ENCODE measurements at places on chromosomes 4 and X. TPM values are rescaled to one million over a fixed set of nuclear protein-coding genes. Genes with fewer than 3 reads are reported as not detected.

RTL3 gene
- not detected for total RNA-seq

TMPRSS11E gene
- total RNA-seq: not detected

LONRF3 gene
- total RNA-seq: 13.3 TPM

MAP9 gene
- 1.1 TPM for total RNA-seq

SPANXN4 gene
- total RNA-seq: not detected

NLGN4X gene
- not detected for total RNA-seq

FAM9B gene
- not detected for total RNA-seq

SCFD2 gene
- total RNA-seq: 17.6 TPM

C4orf50 gene
- total RNA-seq: not detected

NMU gene
- total RNA-seq: not detected

GYPB gene
- not detected for total RNA-seq

NRK gene
- 8.0 TPM for total RNA-seq

EGFL6 gene
- total RNA-seq: not detected

CTSO gene
- 6.7 TPM for total RNA-seq

PFKFB1 gene
- 0.20 TPM for total RNA-seq

SGMS2 gene
- 33.0 TPM for total RNA-seq

IGFBP7 gene
- 526 TPM for total RNA-seq

FHDC1 gene
- 0.12 TPM for total RNA-seq

RTL5 gene
- total RNA-seq: 2.1 TPM

ABCB7 gene
- total RNA-seq: 22.0 TPM

IBSP gene
- not detected for total RNA-seq

GAK gene
- total RNA-seq: 109 TPM

TMPRSS11F gene
- total RNA-seq: not detected

DNA sequence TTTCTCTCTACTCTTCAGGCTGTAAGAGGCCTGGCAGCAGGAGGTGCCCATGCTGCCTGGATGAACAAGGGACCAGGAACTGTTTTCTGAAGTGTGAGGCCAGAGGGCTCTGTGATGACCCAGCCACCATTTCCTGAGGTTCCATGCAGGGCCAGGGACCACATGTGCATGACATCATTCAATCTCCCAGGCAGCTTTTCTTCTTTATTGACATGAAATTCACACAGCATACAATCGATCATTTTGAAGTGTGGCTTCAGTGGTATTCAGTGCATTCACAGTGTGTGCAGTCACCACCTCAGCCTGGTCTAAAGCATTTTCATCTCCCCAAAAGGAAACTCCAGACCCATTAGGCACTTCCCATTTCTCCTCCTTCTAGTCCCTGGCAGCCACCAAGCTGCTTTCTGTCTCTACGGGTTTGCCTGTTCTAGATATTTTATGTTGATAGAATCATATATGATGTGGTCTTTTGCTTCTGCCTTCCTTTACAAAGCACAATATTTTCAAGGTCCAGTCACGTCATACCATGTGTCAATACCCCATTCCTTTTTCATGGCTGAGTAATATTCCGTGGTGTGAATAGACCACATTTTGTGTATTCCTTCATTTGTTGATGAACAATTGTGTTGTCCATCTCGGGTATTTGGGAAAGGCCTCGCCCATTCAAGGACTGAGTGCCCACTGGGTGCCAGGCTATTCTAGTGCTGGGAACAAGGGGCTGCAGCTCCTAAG, 93.1 kb downstream of the PSAPL1 start:
- DNase-seq: no peak

DNA sequence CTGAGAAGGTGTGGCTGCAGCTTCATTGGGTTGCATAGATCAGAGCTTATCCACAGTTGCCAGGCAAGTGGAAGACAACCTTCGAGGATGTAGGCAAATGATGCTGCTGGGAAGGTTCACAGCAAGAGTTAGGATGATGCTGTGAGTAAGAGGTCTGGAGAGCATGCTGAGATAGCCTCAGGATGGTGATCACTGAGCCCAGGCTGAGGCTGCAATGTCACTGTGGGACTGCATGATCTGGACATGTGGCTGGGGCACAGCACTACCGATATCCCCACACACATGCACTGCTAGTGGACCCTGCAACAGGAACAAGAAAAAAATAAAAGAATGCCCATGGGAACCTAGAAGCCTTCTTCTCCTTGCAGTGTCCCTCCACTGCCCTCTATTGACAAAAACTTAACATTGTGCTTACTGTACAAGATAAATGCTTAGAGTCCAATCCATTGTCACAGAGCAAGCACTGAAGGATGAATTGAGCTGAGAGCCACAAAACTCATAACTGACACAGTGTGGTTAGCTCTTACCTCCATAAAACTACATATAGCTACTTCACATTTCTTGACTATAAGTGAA, 105.6 kb downstream of the CNKSR2 start:
- DNase-seq: peak; percentile 49

DNA sequence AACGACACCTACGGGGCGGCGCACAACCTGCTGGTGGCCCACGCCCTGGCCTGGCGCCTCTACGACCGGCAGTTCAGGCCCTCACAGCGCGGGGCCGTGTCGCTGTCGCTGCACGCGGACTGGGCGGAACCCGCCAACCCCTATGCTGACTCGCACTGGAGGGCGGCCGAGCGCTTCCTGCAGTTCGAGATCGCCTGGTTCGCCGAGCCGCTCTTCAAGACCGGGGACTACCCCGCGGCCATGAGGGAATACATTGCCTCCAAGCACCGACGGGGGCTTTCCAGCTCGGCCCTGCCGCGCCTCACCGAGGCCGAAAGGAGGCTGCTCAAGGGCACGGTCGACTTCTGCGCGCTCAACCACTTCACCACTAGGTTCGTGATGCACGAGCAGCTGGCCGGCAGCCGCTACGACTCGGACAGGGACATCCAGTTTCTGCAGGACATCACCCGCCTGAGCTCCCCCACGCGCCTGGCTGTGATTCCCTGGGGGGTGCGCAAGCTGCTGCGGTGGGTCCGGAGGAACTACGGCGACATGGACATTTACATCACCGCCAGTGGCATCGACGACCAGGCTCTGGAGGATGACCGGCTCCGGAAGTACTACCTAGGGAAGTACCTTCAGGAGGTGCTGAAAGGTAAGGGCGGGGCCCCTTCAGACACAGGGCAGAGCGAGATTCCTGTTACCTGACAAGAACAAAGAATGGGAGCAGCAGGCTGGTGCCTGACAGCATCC, 11.7 kb downstream of the RPL9 start:
- DNase-seq: peak; percentile 69

- no peak for DNase-seq
Observed at GRCh38 chr4:16745009-16745635, 153.3 kb downstream of the LDB2 start.

DNA sequence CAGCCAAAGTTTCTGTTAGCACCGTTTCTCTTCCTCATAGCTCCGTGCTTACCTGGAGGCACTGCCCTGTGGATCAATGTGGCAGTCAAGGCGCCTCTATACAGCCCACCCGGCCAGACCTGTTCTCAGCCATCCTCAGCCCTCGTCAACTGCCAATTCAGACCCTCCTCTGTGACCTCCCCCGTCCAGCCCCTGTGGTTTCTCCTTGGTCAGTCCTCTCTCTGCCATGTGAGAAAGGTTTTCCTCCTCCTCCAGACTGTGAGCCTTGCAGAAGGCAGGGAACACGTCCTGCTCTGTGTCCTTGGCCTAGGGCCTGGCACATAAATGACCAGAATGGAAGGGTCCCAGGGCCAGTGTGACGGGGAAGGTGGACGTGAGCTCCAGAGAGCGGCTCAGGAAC, 174.6 kb upstream of the PSAPL1 start:
- no peak for DNase-seq

GRCh38 chr4:166197166-166197565, 324.1 kb downstream of the TLL1 start:
- no peak for DNase-seq

DNA sequence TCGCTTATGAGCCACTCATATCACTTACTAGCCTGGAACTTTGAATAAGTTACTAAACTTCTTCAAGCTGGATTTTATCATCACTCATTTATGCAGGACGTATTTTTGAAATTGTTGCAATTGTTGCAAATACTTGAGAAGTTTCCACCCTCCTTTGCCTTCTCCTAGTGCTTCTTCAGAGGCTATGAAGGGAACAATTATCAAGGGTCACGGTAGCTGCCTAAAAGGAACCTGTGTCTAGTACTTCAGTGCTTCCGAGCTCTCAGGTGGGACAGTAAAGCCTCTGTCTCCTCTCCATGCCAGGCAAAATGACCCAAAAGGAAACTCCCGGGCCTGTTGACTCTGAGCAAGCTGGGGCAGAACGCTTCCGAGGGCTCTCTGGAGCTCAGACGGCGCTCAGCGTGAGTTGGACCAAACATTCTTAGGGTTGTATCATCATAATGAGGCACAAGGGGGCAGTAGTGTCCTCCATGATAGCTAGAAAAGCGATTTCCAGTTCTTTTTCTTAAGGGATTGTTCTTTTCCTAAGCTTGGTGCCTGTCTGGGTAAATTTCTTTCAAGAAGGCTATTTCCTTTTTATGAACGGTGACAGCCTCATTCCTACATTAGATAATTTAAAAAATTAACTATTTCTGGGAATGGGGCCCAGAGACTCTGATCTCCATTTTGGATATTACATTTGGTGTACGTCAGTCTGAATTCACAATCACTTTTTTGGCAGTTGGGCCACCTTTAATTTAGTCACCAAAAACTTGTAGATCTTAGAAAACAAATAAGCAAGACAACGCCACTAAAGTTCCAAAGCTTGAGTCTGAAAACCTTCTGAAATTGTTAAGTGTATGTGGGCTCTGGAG, 73.1 kb downstream of the PACRGL start:
- DNase-seq: peak; percentile 81

DNA sequence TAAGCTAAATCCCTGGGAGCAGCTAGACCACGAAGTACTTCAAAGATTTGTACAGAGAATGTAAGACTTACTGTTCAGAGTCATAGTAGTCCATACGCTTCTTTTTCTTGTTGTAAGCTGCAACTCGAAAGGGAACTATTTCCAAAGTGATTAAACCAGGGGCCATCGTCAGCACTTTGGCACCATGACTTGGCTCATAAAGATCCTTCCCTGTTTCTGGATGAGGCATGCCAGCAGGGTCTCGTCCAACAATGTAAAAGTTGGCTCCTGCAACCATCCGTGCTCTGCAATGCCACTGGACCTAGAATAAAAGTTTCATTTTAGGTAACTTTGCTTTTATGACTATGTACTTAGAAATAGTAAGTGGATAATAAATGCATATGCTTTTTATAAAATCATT, 88.5 kb downstream of the PAPSS1 start:
- DNase-seq: no peak

DNA sequence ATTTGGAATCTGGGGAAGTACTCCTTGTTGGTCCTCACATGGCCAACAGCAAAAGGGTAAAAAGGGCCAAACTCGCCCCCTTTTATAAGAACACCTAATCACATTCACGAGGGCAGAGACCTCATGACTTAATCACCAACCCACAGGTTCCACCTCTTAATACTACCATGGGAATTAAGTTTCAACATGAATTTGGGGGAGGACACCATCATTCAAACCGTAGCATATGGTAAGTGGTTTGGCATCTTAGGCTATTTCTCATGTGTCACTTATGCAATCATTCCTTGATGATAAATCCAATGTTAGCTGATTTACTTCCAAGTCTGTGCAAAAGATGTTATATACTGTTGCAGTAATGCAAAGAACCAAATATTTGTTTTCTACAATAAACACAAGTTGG, 302.9 kb upstream of the FAM241A start:
- no peak for DNase-seq

DNA sequence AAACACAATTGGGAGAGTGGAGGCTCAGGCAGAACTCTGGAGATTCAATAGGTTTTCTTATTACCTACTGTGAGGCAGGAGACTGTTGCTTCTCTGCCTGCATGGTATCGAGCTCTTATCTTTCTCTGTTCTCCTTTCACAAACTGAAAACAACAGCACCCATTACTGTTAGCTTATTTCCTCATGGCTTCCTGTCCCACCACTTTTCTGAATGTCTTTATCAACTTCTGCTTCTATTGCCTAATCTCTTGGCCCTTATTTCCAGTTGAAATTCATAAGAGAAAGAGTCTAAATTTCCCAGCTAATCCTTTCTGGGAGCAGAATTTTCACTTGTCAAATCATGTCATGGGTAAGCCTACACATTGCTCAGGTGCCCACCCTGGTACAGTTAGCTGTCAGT, 46.8 kb upstream of the NDST3 start:
- no peak for DNase-seq

- DNase-seq: peak; percentile 41
Observed at GRCh38 chrX:20530406-20530921, 263.8 kb upstream of the RPS6KA3 start.

DNA sequence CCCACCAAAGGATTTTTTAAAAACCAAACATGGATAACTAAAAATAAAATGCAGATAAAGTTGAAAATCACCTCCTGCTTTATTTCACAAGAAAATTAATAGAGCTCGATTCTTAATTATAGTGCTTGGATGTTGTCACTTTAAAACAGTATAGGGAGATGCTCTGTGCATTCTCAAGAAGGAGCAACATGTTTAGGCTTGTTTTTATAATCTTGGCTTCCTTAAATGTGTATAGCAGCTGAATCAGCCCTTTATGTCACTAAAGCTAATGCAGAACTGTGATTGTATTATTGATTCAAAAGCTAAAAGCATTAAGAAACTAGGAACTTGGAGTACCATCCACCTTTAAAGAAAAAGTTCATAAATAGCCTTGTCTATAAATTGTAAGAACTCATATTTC, 12.9 kb downstream of the UTP3 start:
- DNase-seq: no peak

GRCh38 chr4:6701371-6701770, 7.7 kb downstream of the S100P start:
- DNase-seq: no peak

GRCh38 chr4:7964459-7964858, 24.8 kb upstream of the AFAP1 start:
- DNase-seq: no peak

- DNase-seq: peak; percentile 19
Observed at GRCh38 chr4:185357211-185357610, 38.5 kb downstream of the LRP2BP start.

- no peak for DNase-seq
Observed at GRCh38 chrX:2708592-2709188, 17.6 kb downstream of the CD99 start.

DNA sequence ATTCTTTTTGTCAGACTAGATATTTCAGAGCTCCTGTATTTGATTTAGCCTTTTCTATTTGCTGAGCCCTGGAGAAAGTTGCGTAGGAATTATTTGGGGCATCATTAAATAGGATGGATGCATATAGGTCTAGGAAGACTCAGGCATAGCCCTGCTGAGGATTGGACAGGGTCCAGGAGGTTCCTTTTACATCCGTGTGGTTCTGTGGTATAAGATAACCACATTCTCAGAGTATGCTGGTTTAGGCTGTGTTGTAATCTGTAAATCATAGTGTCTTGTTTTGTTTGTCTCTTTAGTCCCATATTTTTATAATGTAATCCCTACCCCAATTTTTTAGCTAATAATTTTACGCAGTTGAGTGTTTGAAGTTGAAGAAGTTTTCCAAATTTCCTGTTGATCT, 513.7 kb downstream of the RPA4 start:
- DNase-seq: no peak

- no peak for DNase-seq
Observed at GRCh38 chr4:105510245-105510644, 36.4 kb upstream of the PPA2 start.

- no peak for DNase-seq
Observed at GRCh38 chr4:29927895-29928294, 792.3 kb upstream of the PCDH7 start.

- no peak for DNase-seq
Observed at GRCh38 chrX:18828832-18829404, 121.5 kb downstream of the PPEF1 start.

GRCh38 chrX:53813670-53814440, 127.3 kb upstream of the HUWE1 start:
- no peak for DNase-seq

GRCh38 chrX:110318664-110318968, 731 bp upstream of the AMMECR1 start:
- peak; percentile 14 for DNase-seq

GRCh38 chrX:28981952-28982351, 394.7 kb downstream of the IL1RAPL1 start:
- no peak for DNase-seq
